ENCODE measurements at places on chromosomes 12 and 14.

GRCh38 chr12:29957835-29958234 is 174.1 kb upstream of the TMTC1 start:
- DNase-seq: no peak

- no peak for DNase-seq
Observed at GRCh38 chr12:98743362-98743953, 98.4 kb downstream of the APAF1 start.

GRCh38 chr12:57672801-57673200 is 21.1 kb upstream of the OS9 start:
- DNase-seq: no peak

DNA sequence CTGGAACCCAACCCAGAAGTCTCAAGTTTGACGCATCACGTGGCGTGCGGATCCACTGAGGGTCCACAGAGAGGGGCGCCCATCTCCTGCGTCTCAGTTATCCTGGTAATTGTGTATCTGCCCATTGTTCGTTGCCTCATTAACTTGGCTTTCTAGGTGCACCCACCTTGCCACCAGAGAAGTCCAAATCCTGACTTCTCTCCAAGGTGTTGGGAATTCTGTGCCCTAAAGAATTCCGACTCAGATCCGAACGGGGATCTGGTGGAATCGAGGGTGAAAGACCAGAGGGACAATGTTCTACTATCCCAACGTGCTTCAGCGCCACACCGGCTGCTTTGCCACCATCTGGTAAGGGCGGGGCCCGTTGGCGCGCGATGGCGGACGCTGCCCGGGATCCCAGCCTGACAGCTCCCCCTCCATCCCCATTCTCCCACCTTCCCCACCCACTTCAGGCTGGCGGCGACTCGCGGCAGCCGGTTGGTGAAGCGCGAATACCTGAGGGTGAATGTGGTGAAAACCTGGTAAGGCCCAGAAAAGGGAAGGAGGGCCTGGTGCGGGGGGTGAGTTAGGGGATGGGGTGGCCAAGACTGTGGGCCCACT is 481 bp downstream of the REC8 start:
- no peak for DNase-seq

GRCh38 chr14:101234244-101234937 is 326.9 kb upstream of the DIO3 start:
- DNase-seq: no peak

Data from CD4-positive, alpha-beta T cell (primary cell).